Activated CD4-positive, alpha-beta T cell treated with anti-CD3 and anti-CD28 coated beads, Interleukin-2, amount 10 ng/mL, durations not matched to agents 7 days and 5 days (primary cell): ENCODE measurements at places on chromosomes 7 and 10.

GRCh38 chr7:118076564-118076963 is 107.4 kb upstream of the LSM8 start:
- no peak for DNase-seq

GRCh38 chr10:112383325-112383724 is 9.4 kb downstream of the ACSL5 start:
- DNase-seq: no peak

DNA sequence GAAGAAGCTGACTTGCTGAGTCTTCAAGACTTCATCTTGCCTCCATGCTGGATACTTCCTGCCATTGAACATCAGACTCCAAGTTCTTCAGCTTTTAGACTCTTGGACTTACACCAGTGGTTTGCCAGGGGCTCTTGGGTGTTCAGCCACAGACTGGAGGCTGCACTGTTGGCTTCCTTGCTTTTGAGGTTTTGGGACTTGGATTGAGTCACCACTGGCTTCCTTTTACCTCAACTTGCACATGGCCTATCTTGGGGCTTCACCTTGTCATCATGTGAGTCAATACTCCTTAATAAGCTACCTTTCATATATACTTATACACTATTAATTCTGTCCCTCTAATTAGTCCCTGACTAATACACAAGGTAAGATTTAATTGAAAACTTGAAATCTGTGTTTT is 361.7 kb upstream of the SEMA3C start:
- no peak for DNase-seq

GRCh38 chr10:129915526-129916378 is 48.3 kb downstream of the EBF3 start:
- no peak for DNase-seq

GRCh38 chr7:5709347-5709950 is 72.0 kb downstream of the RNF216 start:
- no peak for DNase-seq

DNA sequence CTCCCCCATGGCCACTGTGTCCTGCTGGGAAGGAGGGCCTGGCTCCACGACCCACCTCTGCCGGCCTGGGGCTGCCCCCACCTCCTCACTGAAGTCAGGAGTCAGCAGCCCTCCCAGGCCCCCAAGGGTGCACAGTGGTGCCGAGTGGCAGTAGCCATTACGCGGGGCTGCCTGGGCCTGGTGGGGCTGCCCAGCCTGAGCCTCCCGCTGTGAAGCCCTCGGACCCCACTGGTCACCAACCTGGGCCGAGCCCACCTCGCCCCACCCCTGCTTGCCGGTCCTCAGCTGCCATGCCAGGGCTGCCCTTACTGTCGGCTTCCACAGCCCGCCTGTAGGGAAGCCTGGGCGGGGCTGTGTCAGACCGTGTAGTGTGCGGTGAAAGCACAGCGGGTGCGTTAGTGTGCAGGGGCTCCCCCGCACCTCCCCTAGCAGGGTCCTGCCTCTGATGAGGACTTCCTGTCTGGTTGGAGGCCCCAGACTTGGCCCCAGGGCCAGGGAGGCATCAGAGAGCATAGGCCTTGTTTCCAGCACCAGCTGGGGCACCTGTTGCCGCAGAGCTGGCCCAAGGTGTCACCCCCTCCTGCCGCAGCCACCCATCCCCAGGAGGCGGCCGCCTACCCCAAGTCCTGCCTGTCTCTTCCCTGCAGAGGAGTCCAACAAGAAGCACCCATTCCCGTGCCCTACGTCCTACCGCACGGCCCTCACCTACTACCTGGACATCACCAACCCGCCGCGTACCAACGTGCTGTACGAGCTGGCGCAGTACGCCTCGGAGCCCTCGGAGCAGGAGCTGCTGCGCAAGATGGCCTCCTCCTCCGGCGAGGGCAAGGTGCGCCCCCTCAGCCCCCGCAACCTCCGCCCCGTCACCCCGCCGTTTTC is 10.0 kb downstream of the TMEM120A start:
- DNase-seq: no peak

DNA sequence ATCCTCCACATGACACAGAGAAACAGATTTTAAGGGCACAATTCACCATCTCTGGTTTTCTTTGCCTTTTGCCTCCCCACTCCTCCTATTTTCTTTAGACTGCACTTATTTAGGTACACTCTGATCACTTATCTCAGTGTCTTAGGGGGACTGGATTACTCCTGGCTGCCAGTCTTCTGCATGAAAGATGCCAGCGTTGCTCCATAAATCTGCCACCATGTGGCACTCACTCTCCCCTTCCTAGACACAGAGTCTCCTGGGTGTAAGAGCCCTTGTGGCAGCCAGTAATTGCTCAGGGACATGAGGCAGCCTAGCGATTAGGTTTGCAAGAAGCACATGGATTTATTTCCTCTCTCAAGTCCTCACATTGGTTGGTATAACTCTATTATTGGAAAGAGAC is 34.5 kb upstream of the RBM20 start:
- DNase-seq: no peak

- no peak for DNase-seq
Observed at GRCh38 chr7:41503438-41503837, 199.5 kb downstream of the INHBA start.

DNA sequence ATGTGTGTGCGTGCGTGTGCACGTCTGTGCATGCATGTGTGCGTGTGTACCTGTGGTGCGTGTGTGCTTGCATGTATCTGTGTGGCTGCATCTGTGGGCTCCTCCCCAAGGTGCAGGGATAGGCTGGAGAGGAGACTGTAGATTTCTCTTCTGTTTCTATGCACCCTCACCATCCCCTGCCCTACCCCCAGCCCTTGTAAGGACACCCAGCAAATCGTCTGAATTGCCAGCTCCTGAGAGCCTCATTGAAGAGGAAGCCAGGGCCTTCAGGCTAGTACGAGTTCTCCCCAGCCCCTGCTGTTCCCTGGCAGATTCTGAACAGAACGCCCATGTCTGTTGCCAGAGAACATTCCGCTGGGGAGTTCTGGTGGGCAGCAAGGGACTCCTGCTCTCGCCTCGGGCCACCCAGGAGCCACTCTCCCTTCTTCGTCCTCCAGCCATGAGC is 17.0 kb upstream of the TRIM8 start:
- DNase-seq: no peak

DNA sequence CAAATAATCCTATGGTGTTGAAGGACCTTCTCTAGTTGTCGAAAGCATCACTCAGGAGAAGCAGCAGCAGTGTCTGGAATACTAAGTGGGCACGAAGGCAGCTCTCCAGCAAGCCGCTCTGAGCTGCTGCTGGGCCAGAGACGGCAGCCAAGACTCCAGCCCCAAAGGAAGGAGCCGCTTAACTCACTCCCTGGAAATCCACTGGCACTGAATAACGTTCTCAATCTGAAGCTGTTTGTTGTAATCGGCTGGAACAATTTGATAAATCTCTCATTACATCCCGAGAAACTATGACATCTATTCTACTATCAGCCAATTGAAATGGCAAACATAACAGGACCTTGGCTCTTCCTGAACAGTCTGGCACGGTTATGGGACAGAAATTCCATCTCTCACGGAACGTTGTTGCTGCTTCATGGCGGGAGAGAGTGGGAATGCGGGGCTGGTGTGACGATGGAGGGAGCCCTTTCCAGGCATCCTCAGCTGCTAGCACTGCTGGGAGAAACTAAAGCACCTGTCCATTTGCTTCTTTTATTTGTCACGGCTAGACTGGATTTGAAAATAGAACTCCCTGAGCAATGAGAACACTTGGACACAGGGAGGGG is 331.5 kb upstream of the RNF32 start:
- no peak for DNase-seq

DNA sequence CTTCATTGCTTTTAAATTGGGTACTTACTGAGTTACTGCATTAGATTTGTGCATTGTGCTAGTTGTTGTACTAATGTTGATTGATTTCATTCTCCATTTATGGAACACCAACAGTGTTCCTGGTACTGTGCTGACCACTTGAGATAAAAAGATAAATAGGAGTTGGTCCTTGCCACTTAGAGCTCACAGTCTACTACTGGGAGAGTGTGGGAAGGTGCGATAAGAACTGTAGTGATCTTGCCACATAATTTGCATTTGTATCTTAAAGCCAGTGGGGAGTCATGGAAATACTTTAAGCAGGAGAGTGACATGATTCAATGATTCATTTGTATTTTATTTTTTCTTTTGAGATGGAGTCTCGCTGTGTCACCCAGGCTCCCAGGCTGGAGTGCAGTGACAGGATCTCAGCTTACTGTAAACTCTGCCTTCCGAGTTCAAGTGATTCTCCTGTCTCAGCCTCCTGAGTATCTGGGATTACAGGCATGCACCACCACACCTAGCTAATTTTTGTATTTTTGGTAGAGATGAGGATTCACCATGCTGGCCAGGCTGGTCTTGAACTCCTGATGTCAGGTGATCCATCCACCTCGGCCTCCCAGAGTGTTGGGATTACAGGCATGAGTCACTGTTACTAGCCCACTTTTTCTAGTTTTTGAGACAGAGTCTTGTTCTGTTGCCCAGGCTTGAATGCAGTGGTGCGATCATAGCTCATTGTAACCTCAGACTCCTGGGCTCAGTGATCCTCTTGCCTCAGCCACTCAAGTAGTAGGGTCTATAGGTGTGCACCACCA is 51.2 kb upstream of the TMEM248 start:
- DNase-seq: no peak

DNA sequence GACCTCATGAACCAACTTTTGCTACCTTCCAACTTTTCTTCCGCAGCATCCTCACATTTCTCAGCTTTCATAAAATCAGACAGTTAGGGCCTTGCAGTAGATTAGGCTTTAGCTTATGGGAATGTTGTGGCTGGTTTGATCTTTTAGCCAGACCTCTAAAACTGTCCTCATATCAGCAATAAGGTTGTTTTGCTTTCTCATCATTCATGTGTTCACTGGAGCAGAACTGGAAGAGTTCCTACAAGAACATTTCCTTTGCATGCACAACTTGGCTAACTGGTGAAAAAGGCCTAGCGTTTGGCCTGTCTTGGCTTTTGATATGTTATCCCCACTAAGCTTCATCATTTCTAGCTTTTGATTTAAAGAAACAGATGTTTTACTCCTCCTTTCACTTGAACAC is 130.0 kb upstream of the LRRTM3 start:
- DNase-seq: no peak

- DNase-seq: no peak
Observed at GRCh38 chr7:135390829-135391228, 119.1 kb downstream of the CNOT4 start.

GRCh38 chr7:139294951-139295575 is 46.1 kb upstream of the FMC1 start:
- no peak for DNase-seq

- no peak for DNase-seq
Observed at GRCh38 chr7:85733169-85733915, 546.5 kb upstream of the SEMA3D start.

DNA sequence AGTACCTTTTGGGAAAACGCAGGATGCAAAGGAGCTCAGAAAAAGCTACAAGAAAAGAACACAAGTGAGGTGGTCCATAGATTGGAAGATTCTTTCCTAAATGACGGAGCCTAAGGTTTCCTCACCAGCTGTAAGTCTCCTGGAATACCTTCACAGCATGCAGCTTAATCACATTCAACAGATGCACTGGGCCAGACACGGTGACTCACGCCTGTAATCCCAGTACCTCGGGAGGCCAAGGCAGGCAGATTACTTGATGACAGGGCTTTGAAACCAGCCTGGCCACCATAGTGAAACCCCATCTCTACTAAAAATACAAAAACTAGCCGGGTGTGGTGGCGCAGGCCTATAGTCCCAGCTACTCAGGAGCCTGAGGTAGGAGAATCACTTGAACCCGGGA is 228.7 kb downstream of the FRMD4A start:
- DNase-seq: no peak

DNA sequence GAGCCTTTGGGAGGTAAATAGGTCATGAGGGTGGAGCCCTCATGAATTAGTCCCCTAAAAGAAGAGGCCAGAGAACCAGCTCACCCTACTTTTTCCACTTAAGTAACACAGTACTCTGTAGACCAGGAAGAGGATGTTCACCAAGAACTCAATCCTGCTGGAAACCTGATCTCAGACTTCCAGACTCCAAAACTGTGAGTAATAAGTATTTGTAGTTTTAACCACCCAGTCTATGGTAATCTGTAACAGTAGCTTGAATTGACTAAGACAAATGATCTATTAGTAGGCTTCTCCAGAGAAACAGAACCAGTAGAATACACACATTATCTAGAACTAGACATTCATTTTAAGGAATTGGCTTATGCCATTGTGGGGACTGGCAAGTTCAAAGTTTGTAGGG is 51.5 kb downstream of the ANKMY2 start:
- DNase-seq: no peak

- no peak for DNase-seq
Observed at GRCh38 chr10:123442901-123443300, 223.3 kb upstream of the GPR26 start.

DNA sequence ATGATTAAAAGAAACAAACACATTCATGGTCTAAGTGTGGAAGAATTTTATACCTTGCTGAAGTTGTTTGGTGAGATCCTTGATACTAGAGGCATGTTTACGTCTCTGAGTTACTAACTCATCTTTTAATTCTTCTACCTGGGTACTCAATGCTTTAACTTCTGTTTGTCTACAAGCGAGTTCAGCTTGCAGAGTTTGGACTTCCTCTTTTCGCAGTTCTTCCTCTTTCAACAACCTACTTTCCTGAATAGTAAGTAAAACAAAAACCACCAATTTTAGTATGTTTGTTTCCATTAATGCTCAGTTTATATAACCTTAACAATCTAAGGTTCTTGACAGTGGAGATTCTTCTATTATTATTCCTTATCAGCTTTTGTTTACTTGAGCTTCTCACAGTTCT is 42.9 kb downstream of the CCDC186 start:
- no peak for DNase-seq
